ENCODE measurements at places on chromosomes 16 and 17. TPM values are rescaled to one million over a fixed set of nuclear protein-coding genes. Genes with fewer than 3 reads are reported as not detected.

The ACSM2A gene
- 5.1 TPM for total RNA-seq

The AANAT gene
- not detected for total RNA-seq

The TBC1D28 gene
- total RNA-seq, result 1.2 TPM

The MRM1 gene
- total RNA-seq, result 12.0 TPM

The SRRM2 gene
- 123 TPM for total RNA-seq

The ENO3 gene
- total RNA-seq, result 12.0 TPM

The RHBDL3 gene
- total RNA-seq, result not detected

The MAF gene
- 33.2 TPM for total RNA-seq

The OR1A1 gene
- 5.5 TPM for total RNA-seq

The CCNF gene
- 6.3 TPM for total RNA-seq

The TMC5 gene
- total RNA-seq, result 0.96 TPM

The CDH8 gene
- total RNA-seq, result 4.3 TPM

The KRT26 gene
- 8.2 TPM for total RNA-seq

The FOXN1 gene
- total RNA-seq, result not detected

The CFAP119 gene
- total RNA-seq, result not detected

Data from umbilical cord (tissue), 2 donors.